ENCODE measurements at places on chromosomes 3 and 15.

DNA sequence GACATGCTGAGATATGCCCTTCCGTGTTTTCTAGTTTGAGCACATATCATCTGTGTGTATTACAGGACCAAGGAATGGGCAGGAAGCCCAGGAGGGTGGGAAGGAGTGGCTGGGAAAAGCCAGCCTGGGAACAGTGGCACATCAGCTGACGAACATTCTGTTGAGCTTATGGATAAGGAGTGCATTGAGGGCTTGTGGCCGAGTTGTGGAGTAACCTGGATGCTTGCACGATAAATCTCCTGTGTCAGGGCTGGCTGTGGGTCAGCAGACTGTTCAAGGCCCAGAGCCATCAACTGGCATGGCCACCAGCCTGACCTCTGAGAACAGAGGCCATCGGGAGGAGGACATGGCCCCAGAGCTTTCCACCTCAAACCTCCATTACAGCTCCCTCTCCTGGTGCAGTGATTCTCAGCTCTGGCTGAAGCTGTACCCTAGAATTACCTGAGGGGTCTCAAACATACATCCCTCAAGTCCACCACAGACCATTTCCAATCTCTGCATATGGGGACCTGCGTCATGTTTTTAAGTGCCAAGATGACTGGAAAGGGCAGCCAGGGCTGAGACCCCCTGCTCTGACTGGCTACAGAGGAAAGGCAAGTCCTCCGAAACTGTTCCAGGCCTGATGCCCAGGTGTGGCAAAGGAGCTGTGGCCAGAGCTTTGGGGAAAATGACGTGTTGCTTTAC is 4.8 kb upstream of the VILL start:
- no peak for DNase-seq

GRCh38 chr3:29064085-29064484 is 216.8 kb upstream of the RBMS3 start:
- DNase-seq = peak; percentile 90

GRCh38 chr15:68053701-68054627 is at the start of gene PIAS1:
Gene PIAS1 (plus strand): TSS chr15:68054315. CDS start chr15:68054327, 12 bp downstream.
- DNase-seq = peak; percentile 94

- peak; percentile 20 for DNase-seq
These were observed 879.9 kb downstream of the TUSC7 start for GRCh38 chr3:117589454-117589853.

GRCh38 chr3:144809380-144809779 is 837.8 kb downstream of the DIPK2A start:
- no peak for DNase-seq

DNA sequence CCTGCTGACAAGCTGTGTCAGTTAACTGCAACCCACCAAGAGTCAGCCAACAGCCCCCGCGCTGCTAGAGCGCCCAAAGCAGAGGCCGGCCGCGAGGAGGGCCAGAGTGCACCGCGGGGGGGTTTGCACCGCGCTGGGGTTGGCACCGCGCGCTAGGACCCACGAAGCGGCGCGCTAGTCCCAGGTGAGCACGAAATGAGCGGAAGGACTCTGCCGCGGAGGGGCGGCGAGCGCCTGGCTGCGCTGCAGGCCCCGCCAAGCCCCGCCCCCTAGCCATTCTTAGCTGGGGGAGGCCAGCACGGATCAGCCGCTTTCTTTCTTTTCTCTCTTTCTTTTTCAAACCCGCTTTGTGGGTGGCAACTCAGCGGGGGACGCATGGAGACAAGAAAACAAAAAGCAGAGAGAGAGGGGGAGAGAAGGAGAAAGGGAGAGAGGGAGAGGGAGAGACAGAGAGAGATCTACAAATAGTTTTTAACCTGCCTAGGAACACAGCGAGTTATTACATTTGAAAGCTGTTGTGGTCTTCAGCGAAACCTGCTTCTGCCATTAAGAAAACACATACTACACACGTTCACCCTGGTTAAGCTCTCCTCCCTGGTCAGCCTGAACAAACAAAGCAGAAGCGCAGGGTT is 6.9 kb upstream of the FOXB1 start:
- no peak for DNase-seq

DNA sequence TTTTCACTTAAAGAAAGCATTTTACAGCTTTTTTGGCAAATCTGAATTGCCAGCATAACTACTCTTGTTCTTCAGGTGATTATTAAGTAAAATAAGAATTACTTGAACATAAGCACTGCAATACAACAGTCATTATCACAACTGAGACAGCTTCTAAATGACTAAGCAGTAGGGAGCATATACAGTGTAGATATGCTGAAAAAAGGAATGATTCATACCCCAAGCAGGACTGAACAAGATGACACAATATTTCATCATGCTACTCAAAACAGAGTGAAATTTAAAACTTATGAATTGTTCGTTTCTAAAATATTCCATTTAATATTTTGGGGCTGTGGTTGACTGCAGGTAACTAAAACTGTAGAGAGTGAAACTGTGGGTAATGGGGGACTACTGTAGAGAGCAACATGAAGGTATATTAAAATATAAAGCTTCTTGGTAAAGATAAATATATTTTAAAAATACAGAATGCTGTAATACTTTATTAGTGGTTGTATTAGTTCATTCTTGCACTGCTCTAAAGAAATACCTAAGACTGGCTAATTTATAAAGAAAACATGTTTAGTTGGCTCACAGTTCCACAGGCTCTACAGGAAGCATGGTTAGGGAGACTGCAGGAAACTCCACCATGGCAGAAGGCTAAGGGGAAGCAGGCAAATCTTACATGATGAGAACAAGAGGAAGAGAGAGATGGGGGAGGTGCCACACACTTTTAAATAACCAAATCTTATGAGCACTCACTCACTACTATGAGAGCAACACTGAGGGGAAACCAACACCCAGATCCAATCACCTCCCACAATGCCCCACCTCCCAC is 84.8 kb downstream of the DCLK3 start:
- peak; percentile 87 for DNase-seq

DNA sequence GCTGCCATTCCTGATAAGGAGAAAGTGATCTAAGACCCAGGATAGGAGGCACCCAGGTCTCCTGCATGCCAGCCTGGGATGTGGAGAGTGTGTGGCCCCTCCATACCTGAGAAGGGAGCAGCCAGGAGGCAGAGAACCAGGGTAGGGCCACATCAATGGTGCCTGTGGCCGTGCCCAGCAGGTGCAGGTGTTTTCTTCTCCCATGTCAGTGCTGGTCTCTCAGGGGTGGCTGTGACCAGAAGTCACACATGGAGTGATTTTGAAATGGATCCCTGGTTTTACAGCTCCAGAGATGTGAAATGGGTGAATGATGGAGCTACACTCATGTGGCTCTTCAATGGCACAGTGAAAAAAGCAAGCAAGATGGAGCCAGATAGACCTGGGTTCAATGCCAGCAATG is 3.3 kb upstream of the ISL2 start:
- no peak for DNase-seq

- DNase-seq = no peak
These were observed 300.2 kb upstream of the GPR149 start for GRCh38 chr3:154730186-154730585.

- DNase-seq = no peak
These were observed 105.3 kb upstream of the PEX5L start for GRCh38 chr3:180142041-180142440.

GRCh38 chr3:52333869-52334557 is 17.9 kb downstream of the DNAH1 start:
- no peak for DNase-seq

- DNase-seq = peak; percentile 87
These were observed 109.4 kb upstream of the MBNL1 start for GRCh38 chr3:152159328-152159727.

- no peak for DNase-seq
These were observed 57.9 kb downstream of the CCDC33 start for GRCh38 chr15:74294010-74294409.

- no peak for DNase-seq
These were observed 4.7 kb upstream of the RYK start for GRCh38 chr3:134255404-134255803.

GRCh38 chr3:197463279-197463678 is 92.5 kb downstream of the BDH1 start:
- DNase-seq = no peak

DNA sequence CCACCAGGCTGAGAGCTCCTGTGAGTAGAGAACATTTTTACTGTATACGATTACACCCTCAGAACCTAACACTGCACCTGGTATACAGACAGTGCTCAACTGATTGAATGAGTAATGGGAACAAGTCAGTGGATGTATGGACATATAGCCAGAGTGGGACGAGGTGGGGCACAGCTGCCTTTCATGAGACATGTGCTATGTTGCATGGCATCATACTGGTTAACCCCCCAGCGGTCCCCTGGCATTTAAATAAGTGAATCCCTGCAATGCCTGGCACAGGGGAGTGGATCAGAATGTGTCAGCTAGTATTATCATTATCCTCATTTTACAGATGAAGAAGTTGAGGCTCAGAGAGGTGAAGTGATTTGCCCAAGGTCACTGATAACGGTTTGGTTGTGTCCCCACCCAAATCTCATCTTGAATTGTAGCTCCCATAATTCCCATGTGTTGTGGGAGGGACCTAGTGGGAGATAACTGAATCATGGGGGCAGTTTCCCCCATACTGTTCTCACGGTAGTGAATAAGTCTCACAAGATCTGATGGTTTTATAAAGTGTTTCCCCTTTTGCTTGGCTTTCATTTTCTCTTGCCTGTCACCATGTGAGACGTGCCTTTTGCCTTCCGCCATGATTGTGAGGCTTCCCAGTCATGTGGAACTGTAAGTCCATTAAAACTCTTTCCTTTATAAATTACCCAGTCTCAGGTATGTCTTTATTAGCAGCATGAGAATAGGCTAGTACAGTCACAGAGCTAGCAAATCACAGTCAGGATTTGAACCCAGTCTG is 56.0 kb upstream of the ATP2B2 start:
- DNase-seq = no peak

DNA sequence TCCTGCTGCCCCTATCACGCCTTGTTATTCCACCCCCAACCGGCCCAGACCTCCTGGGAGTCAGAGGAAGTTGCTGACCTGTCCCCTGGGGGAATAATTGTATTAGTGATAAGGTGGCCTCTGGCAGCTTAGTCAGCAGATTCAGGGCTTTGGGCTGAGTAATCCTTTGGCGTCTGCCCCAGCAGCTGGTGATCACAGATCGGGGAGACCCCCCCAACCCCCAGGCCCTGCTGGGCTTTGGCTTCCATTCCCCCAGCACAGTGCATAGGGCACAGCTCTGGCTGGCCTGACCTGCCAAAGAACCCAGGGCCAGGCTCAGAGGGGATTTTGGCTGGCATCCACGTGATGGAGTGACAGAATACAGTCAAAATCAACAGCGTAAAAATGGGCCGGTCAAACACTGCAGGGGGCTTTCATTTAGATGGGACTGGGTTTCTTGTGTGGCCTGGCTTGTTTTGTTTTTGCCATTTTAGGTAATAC is 3.9 kb upstream of the NR2E3 start:
- peak; percentile 53 for DNase-seq

- DNase-seq = peak; percentile 33
These were observed 39.8 kb downstream of the CHDH start for GRCh38 chr3:53806182-53807116.

- no peak for DNase-seq
These were observed 41.2 kb downstream of the BOC start for GRCh38 chr3:113252553-113252952.

DNA sequence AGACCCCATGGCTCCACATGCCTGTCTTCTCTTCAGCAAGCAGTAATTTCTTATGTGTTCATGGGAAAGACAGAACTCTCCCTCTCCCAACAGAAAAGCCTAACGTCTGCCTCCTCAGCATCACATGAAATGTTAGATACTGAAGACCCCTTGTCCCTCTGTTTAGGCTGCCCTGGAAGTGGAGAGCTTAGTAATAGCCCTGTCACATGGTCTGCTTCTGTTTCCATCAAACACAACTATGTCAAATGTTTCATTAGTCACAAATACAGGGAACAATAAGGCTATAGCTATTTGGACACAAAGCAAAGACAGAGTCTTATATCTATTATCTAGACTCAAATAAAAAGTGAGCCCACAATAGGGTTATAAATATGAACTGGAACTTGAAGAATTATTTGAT is 190.3 kb upstream of the TRIM42 start:
- DNase-seq = no peak

GRCh38 chr15:53512029-53512428 is 247.4 kb downstream of the WDR72 start:
- DNase-seq = no peak

DNA sequence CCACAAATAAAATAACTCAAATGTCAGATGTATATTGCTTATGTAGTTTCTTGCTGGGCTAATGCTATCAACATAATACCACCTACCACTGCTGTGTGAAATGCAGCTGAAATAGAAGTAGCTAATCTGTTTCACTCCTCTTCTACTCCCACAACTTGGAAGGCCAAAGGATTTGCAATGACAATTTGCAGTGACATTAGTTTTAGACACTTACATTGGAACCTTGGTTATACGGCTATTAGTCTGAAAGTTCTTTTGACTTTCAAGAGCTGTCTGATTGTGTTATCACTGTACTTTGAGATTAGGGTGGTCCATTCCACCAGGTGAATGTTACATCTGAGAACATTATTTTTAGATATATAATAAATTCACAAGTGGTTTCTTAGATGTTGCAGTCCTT is 33.5 kb downstream of the COPS2 start:
- no peak for DNase-seq

- no peak for DNase-seq
These were observed 40.9 kb upstream of the CLSTN2 start for GRCh38 chr3:139893963-139894642.

GRCh38 chr3:127632035-127632820 is 3.2 kb downstream of the PODXL2 start:
- no peak for DNase-seq

DNA sequence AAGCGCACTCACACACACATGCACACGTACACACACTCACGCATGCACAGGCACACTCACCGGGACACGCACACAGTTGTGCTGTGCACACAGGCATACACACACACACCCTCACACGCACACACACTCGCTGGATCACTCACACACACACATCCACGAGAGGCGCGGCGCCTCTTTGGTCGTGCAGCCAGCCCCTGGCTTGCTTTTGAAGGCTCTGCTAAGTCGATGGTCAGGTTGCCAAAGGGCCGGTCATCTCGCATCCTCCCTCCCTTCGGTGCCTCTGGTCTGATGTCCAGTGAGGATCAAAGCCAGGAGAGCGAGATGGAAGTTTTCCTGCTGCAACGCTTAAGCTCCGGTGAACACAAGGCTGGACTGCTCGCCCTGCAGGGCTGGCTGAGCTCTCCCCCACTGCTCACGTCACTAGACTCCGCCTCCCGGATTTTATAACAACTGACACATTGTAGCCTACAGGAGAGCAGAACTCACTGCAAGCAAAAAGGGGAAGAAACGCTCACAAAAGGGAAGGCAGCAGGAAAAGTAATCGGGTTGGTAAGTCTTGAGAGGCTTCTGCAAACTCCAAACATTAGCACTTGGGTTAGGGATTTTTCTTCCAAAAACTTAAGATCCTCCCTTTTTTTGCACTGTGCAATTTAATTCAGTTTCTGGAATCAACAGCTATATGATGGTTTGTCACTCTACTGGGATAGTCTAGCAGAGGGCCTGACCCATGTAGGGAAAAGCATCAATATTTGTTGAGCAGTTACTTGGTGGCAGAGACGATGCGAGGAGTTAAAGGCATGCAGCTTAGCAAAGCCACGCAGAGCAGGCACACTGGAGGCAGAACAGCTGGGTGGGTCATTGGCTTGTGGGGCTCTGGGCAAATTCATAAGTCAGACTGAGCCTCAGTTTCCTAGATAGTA is at the start of gene SRGAP3:
Gene SRGAP3, minus strand, starts transcription at position 374 of the 920 bp plus-strand sequence. CDS start 695 bp downstream, outside the sequence.
- DNase-seq = peak; percentile 91

- DNase-seq = no peak
These were observed 114.2 kb upstream of the THRB start for GRCh38 chr3:24608701-24609390.

GRCh38 chr15:75864213-75865059 is 21.2 kb downstream of the UBE2Q2 start:
- no peak for DNase-seq

- DNase-seq = no peak
These were observed 733.6 kb downstream of the EPHA3 start for GRCh38 chr3:89841041-89841440.

- no peak for DNase-seq
These were observed 41.4 kb downstream of the ABTB1 start for GRCh38 chr3:127714125-127714571.
